ENCODE measurements at places on chromosomes 6 and 20. TPM values are rescaled to one million over a fixed set of nuclear protein-coding genes. Genes with fewer than 3 reads are reported as not detected.

Gene GHRH
- total RNA-seq: not detected

Gene PMEPA1
- total RNA-seq: 0.33 TPM

Gene HLA-DPA1
- total RNA-seq: 1.7 TPM

Gene TMC2
- total RNA-seq: not detected

Gene NHSL1
- 26.3 TPM for total RNA-seq

Gene NRSN1
- not detected for total RNA-seq

Gene SNAP25
- total RNA-seq: 9.6 TPM

Gene PDCD2
- total RNA-seq: 49.6 TPM

Gene RFX6
- total RNA-seq: not detected

Gene ZNF217
- total RNA-seq: 25.5 TPM

Gene SLC22A2
- total RNA-seq: not detected

Gene ELOVL2
- under 0.01 TPM for total RNA-seq

Gene SRMS
- not detected for total RNA-seq

Gene SLC25A27
- total RNA-seq: 9.9 TPM

Gene PHACTR1
- total RNA-seq: 2.3 TPM

Gene TP53TG5
- 0.50 TPM for total RNA-seq

Gene B3GAT2
- total RNA-seq: under 0.01 TPM

Gene LZTS3
- 10.4 TPM for total RNA-seq

Gene CAGE1
- 0.17 TPM for total RNA-seq

Gene PGC
- total RNA-seq: not detected

Gene BEND3
- 0.73 TPM for total RNA-seq

Gene GGTLC1
- total RNA-seq: not detected

Gene SNAP91
- total RNA-seq: not detected

Data from smooth muscle cell of trachea (primary cell).